Astrocyte (in vitro differentiated cells and primary cell): ENCODE measurements at places on chromosomes 5 and 9. TPM values are rescaled to one million over a fixed set of nuclear protein-coding genes. Genes with fewer than 3 reads are reported as not detected.

The LHX3 gene
- total RNA-seq, result not detected in 2 replicates

- no peak for DNase-seq
These were observed 73.4 kb downstream of the C9orf85 start for GRCh38 chr9:71984831-71985281.

DNA sequence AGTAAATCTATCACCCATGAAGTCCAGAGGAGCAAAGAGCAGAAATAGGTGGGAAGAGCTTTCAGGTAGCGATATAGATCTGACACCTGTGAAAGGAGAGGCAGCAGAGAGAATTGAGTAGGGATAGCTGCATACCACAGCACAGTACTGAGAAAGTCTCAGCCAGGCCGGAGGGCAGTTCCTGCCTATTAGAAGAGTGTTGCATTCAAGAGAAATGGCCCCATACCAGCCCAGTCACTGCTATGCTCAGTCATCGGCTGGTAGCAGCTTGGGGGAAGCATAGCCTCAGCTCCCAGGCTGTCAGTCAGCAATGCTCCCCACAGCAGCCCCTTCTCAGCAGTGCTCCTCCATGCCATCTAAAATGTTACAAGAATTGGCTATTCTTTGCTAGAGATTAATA, 285.1 kb upstream of the CDH6 start:
- DNase-seq, result peak; percentile 8

- DNase-seq, result no peak
These were observed 282.1 kb downstream of the RFX3 start for GRCh38 chr9:3243683-3244082.

DNA sequence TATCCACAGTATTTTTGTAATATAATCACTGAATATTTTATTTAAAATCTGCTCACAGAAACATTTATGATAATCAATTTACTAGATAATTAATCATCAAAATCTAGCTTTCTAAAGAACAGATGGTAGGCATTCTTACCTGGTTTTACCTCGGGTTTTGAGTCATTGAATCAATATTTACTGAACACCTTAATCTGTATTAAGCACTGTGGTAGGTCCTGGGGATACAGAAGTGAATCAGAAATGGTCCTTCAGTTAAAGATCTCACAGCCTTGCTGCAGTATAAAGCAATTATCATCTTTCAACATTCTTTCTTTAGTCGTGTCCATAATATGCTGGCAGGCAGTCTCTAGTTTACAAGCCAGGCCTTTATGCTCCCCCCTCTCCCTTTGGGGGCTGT, 2.0 kb upstream of the MEIKIN start:
- no peak for DNase-seq

GRCh38 chr5:133478199-133478985, 133.9 kb downstream of the FSTL4 start:
- DNase-seq, result no peak

DNA sequence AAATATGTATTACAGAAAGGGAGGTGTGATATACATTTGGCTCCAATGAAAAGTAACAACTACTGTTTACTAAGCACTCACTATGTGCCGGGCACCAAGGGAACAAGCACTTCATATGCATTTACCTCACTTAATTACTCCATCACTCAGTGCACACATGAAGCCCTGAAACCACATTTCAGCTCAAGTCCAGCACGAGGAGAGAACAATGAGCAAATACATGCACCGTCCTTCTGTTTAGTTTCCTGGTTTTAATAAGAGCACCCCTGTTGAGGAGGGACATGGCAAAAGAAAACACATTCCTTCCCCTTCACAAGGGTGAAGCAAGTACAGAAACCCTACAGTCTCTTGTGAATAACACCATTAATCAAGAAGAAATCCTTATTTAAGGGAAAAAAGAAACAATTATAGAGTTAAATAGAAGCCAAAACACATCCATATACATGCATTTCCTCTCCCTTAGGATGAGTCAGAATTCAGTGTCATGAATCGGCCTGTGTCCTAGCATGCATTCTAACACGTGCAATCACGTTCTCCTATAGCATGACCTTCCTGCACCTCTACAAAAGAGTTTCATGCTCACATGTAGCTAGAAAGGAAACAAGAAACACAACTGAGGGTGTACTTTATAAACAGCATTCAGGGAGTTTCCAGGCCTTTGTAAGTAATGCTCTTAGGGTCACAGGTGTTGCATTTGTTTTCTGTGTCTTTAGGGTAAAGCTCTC, 411.6 kb downstream of the BNC2 start:
- peak; percentile 36 for DNase-seq

- DNase-seq, result peak; percentile 83
These were observed at the start of gene CXXC5 for GRCh38 chr5:139648205-139649081. Gene CXXC5 (plus strand): TSS chr5:139648349. CDS start chr5:139680524, 32,175 bp downstream.

The SARDH gene
- 2.8 and 3.7 TPM in 2 replicates for total RNA-seq

GRCh38 chr9:120668399-120668798, 45.9 kb downstream of the MEGF9 start:
- no peak for DNase-seq

The CDH9 gene
- total RNA-seq, result not detected in 2 replicates

GRCh38 chr9:83387401-83388185, 150.6 kb downstream of the FRMD3 start:
- DNase-seq, result no peak

GRCh38 chr9:87714819-87715218, 11.1 kb upstream of the CTSL start:
- peak; percentile 75 for DNase-seq

DNA sequence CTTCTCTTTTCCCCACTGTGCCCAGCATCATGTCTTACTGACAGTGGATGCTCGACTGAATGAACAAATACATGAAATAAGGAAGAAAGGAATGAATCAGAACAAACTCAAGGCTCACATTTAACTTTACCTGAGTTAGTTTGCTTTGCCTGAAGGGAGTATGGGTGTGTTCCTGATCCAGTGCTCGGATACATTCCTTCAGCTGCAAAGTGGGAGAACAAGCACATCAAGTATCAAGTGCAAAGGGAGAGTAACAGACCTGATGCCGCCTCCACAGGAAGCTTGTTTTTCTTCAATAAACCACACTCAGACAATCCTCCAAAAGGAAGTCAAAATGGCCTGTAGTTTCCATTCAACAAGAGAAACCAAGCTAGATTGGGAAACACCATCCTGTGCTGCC, 66.1 kb downstream of the KIF24 start:
- no peak for DNase-seq

The DMRT3 gene
- total RNA-seq, result not detected in 2 replicates

The PCDHB8 gene
- 4.9 and 5.3 TPM in 2 replicates for total RNA-seq

The SMU1 gene
- total RNA-seq, result 21.5 and 22.9 TPM in 2 replicates

- peak; percentile 67 for DNase-seq
These were observed 11.2 kb downstream of the IER5L start for GRCh38 chr9:129166623-129167557.

DNA sequence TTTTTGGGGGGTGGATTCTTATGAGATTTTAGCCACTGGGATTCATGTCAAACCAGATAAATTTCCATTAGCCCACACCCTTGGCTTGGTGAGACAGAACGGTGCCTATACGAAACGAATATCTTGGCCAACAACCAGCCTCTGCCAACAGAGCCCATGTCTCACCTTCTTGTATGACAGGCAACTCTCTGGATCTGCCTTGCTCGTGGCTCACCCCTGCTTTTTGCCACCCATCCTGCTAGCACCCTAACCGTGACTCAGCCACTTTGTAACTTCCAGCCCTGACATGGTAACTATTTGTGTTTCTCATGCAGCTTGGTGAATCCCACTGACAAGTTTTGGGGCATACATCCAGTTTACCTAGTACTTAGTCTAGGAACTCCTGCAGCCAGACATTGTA, 457.0 kb downstream of the SPATA31D1 start:
- DNase-seq, result no peak

DNA sequence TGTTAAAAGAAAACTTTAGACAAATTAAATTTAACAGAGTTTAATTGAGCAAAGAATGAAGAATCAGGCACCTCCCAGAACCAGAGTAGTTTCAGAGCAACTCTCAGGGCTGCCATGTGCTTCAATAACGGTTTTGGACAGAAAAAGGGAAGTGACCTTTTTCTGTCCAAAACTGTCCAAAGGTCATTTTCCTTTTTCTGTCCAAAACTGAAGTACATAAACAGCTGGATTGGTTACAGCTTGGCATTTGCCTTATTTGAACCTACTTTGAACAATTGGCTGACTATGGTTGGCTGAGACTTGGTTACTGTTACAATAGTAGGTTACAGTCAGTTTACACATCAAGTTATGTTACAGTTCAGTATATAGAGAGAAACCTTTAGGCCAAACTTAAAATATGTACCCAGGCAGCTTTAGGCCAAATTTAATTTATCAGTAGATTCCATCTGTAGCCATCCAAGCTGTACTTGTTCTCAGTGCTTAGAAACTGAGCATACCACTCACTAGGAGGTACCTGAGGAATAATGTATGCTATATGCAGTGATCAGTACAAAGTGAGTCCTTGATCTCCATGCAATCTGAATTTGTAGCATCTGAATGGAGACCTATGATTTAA, 44.0 kb downstream of the C9orf85 start:
- DNase-seq, result no peak

- no peak for DNase-seq
These were observed 30.1 kb downstream of the NIPSNAP3B start for GRCh38 chr9:104794070-104794469.

DNA sequence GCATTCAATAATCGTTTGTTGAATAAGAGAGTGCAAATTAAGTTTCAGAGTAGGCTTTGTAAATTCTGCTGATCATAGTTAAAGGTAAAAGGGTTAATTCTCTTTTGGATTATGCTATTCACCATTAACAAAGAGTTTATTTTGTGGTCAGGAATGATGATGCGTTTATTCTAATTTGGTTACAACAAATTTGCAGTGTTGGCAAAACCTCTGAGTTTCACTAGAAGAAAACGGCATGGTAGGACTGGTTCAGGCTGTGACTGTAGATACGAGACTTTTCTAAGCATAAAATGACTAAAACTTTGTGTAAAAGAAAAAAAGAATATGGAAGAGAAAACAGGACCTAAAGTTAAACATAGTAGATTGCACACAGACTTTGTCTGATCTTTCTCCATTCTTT, 234.7 kb downstream of the TLR4 start:
- no peak for DNase-seq

The FOXE1 gene
- 0.07 and 0.45 TPM in 2 replicates for total RNA-seq

GRCh38 chr9:87853302-87853701, 29.4 kb upstream of the SPATA31E1 start:
- DNase-seq, result no peak

GRCh38 chr9:134637696-134638501, 3.7 kb upstream of the COL5A1 start:
- no peak for DNase-seq

DNA sequence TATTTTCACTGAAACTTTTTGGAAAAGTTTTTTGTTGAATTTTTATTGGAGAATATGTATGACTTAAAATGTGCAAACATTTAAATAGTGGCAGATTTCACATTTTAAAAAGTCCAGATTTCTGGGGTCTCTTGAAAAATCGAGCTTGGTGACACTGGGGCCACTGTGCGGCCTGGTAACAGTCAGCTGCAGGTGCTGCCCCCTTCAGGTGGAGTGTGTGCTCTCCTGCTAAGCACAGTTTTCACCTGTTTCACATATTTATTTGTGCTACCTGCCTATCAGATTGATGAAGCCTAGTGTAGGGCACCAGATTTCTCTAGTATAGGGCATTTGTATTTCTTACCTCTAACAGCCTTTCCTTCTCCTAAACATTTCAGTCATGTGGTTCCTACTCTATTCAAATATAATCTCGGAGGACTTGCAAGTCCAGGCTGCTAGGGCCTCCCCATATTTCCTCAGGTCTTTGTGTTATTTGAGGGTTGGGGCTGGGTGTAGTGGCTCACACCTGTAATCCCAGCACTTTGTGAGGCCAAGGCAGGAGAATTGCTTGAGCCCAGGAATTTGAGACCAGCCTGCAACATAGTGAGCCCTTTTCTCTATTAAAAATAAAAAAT, 95.8 kb upstream of the KLF9 start:
- DNase-seq, result no peak

DNA sequence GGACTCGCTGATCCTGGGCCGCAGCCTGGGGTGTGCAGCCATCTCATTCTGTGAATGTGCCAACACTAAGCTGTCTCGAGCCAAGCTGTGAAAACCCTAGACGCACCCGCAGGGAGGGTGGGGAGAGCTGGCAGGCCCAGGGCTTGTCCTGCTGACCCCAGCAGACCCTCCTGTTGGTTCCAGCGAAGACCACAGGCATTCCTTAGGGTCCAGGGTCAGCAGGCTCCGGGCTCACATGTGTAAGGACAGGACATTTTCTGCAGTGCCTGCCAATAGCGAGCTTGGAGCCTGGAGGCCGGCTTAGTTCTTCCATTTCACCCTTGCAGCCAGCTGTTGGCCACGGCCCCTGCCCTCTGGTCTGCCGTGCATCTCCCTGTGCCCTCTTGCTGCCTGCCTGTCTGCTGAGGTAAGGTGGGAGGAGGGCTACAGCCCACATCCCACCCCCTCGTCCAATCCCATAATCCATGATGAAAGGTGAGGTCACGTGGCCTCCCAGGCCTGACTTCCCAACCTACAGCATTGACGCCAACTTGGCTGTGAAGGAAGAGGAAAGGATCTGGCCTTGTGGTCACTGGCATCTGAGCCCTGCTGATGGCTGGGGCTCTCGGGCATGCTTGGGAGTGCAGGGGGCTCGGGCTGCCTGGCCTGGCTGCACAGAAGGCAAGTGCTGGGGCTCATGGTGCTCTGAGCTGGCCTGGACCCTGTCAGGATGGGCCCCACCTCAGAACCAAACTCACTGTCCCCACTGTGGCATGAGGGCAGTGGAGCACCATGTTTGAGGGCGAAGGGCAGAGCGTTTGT, 19.9 kb downstream of the PTGES2 start:
- no peak for DNase-seq

GRCh38 chr5:45696206-45696836, at the start of gene HCN1:
Gene HCN1 (minus strand): TSS chr5:45696380.
- peak; percentile 55 for DNase-seq

- no peak for DNase-seq
These were observed 7.3 kb upstream of the HNRNPAB start for GRCh38 chr5:178196986-178197385.

The SPATA31D4 gene
- total RNA-seq, result not detected in 2 replicates

DNA sequence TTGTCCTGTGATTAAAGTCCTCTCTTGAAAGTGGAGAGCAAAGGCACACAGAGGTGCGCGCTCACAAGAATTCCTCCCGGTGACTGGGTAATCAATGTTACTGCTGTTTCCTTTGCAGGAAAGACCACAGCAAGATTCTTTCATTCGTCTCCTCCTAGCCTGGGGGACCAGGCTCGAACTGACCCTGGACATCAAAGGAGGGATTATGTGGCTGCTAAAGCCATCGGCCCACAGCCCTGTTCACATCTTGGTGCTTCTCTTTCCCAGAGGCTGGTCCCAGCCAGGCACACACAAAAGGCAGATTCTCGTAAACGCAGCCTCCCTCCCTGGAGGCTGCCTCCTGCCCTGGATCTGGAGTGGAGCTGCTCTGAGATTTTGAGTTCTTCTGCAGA, 230.9 kb downstream of the FANCC start:
- no peak for DNase-seq

GRCh38 chr5:138938526-138938925, 63.4 kb upstream of the LRRTM2 start:
- DNase-seq, result no peak

GRCh38 chr5:19048726-19049125, 939.3 kb downstream of the CDH18 start:
- no peak for DNase-seq

GRCh38 chr5:131274326-131275063, 10.6 kb downstream of the CDC42SE2 start:
- no peak for DNase-seq
